Cerebellar nuclear complex (tissue), 1 donor: ENCODE measurements at places on chromosomes 13 and 19.
A peak's percentile ranks its signal among the peaks of the same experiment; 100 is the strongest.

GRCh38 chr19:48445256-48445605 lies 552 bp upstream of the GRWD1 start:
- DNase-seq, result no peak

DNA sequence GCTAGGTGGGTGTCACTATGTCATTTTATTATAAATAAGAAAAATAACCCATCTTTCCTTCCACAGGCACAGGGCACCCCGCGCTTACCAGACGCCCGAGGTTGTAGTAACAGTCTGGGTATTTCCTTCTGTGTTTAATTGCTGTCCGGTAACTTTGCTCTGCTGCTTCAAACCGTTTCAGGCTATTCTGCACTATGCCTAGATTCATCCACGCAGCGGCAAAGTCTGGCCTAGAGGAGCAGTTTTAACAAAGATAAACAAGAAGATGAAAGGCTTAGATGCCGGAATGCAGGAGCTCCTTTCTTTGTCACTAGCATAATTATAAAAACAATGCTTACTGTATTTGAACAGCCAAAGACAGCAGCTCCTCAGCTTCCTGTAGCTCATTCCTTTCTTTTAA lies 36.9 kb upstream of the GGACT start:
- DNase-seq, result no peak

GRCh38 chr13:103009051-103009840 lies 57.0 kb downstream of the SLC10A2 start:
- no peak for DNase-seq

DNA sequence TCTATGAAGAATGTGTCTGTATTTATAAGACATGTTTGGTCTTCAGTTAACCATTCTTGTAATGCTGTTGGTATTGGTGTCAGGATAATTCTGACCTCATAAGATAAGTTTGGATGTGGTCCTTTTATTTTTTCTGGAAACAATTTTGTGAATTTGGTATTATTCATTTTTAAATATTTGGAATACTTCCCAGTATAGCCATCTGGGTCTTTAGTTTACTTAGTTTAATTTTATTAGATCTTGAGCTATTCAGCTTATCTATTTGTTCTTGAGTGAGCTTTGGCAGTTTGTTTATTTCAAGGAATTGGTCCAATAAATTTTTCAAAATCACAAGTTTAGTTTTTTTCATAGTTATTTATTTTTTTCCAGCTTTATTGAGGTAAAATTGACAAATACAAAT lies 335.4 kb upstream of the PCDH20 start:
- DNase-seq, result no peak

GRCh38 chr13:91358387-91358782 lies 10.9 kb downstream of the MIR17HG start:
- DNase-seq, result no peak

- no peak for DNase-seq
These were observed 318.3 kb downstream of the IRS2 start for GRCh38 chr13:109468123-109468522.

GRCh38 chr19:57302727-57303401 lies 17.4 kb upstream of the ZNF543 start:
- DNase-seq, result no peak

DNA sequence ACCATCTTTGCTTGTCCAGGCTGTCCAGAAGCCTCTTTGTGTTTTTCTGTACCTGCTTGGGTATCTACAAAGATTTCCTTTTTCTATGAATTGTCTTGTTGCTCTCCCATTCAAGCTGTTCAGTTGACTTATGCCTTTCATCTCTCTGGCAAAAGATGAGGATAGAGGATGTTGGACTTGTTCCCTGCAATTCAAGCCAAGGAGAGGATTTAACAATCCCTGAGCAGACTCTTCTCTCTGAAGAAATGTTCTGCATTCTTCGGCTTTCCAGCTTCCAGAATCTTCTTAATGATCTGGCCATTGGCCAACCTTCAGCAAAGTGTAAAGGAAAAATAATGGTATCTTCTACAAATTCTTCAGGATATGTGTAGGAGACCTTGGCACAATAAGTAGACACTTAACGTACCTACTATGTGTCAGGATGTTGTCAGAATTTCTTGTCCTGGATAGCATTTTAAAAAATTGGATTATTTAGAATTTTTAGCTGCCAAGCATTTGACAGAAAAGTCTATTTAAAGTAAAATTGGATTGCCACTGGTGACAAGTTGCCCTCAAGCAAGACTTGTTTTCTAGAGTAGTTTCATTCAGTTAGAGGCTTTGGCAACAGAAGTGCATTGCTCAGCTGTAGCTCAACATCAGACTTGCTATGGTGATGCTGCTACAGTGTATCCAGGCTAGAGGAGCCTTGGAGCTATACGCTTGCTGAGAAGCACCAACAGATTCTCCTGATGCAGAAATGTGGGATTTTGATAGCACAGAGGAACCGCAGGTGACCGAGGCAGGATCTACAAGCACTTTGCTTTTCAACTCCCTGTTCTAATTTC lies 455.7 kb downstream of the SUCLA2 start:
- no peak for DNase-seq

DNA sequence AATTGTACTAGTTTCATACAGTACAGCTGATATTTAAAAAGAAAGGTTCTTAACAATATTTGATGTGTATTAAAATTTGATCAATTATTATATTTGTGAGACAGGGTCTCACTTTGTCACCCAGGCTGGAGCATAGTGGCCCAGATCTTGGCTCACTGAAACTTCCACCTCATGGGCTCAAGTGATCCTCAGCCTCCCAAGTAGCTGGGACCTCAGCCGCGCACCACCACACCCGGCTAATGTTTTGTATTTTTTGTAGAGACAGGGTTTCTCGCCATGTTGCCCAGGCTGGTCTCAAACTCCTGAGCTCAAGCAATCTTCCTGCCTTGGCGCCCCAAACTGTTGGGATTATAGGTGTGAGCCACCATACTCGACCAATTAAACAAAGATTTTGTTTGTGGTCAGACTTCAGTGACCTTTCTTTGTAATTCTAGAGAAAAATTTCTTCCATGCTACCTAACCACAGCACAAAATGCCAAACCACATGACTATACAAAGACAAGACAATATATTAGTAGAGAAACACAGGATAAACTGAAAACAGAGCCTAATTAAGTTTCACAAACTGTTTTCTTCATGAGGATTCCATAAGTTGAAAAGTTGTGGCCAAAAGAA lies 59.6 kb downstream of the RBM26 start:
- DNase-seq, result no peak

DNA sequence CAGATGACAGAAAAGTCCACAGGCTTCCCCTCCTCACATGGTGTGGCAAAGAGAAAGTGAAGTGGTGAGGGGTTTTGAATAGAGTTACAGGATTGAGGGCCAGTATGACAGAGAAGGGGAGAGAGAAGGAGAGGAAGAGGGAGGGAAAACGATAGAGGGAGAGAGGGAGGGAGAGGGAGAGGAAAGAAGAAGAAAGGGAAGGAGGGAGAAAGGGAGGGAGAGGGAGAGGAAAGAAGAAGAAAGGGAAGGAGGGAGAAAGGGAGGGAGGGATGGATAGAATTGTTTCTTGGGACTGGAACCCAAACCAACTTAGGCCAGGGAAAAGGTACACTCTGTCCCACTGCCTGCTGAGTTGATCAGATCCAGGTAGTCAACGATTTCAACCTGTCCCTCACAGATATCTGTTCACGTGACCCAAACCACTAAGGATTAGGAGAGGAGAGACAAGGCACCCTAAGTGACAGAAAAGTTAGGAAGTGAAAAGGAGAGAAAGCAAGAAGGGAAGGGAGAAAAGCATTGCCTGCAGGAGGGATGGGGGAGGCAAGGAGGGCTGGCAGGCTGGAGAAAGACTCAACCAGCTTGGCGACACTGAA lies 8.1 kb upstream of the IGFL3 start:
- DNase-seq, result no peak

- no peak for DNase-seq
These were observed 15.1 kb downstream of the CC2D1A start for GRCh38 chr19:13920940-13921747.

DNA sequence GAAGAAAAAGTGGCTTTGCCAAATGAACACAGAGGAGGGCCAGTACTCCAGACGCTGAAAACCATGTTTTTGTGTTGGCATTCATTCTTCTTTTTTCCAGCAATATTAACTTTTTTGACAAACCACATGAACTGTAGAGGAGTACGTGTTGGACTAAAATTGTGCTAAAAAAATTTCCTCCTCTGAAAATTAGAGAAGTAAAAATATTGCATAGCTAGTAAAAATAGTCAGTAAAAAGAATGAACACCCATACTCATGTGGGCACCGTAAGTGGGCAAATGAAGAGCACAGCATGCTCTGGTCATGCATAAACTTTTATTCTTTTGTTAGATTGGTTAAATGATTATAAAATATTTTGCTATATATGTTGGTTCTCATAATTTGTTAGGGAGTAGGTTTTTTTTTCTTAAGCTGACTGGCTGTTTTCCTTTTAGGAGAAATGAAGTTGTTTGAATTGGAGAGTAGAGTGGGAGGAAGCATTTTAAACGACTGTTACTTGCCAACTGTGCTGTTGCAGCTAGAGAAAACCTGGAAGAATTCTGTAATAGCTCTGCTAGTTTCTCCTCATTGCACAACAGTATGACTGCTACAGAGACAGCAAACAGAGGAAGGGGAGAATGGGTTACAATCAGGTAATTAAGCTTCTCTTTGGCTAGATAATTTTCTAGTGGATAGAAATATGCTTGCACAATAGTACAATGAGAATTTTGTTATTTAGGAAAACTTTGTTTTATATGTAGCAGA lies 222.4 kb downstream of the KCTD12 start:
- no peak for DNase-seq

- DNase-seq, result no peak
These were observed 53.0 kb upstream of the CSNK1A1L start for GRCh38 chr13:37158481-37158880.

DNA sequence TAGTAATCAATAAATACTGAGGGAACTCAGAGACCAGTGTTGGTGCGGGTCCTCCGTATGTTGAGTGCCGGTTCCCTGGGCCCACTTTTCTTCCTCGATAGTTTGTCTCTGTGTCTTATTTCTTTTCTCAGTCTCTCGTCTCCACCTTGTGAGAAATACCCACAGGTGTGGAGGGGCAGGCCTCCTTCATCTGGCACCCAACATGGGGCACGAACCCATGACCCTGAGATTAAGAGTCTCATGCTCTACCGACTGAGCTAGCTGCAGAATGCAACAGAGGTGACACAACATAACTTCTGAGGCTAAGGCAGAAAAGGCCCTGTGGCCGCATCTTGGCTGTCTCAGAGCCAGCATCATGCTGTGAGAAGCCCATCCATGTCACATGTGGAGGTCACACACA lies 5.3 kb upstream of the ZNF613 start:
- no peak for DNase-seq

- DNase-seq, result no peak
These were observed 532.0 kb downstream of the GPC6 start for GRCh38 chr13:93758575-93758974.

DNA sequence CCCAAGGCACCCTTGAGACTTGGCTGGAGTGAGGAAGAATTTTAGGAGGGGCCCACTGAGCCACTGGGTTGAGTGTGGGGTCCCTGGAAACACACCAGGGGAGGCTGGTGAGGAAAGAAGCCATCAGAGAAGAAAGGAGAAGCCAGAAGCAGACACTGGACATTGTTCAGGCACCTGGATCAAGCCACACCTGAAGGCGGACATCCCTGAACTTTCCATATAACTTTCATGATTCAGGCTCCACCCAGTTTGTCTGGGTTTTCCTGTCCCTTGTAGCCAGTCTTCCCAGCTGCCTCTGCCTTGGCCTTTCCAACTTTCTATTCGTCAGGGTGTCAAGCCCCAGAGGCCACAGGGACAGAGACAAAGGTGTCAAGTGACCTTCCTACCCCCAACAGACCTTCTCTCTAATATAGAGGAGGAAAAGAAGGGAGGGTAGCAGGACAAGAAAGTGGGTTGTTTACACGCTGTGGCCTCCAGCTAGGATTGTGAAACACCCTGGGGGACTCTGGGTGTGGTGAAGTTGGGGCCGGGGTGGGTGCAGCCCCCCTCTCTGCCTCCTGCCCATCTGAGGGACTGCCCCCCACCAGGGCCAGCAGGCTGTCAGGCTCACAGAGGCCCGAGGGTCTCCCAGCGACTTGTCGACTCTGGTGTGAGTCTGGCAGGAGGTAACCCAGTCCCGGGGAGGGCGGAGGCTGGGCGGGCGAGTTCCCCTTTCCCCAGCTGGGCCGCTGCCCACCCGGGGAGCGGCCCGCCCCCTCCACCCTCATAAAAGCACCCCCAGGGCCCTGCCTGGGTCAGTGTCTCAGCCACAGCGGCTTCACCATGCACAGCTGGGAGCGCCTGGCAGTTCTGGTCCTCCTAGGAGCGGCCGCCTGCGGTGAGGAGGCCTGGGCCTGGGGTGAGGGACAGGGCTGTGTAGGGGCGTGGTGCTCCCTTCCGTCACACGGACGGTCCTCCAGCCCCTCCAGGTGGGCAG lies at the start of gene CFD:
Gene CFD (plus strand): TSS at position 797 of the 976 bp plus-strand sequence. CDS start 26 bp downstream, at position 823.
- DNase-seq, result no peak

GRCh38 chr13:44300895-44301638 lies 72.6 kb upstream of the SERP2 start:
- peak; percentile 25 for DNase-seq

DNA sequence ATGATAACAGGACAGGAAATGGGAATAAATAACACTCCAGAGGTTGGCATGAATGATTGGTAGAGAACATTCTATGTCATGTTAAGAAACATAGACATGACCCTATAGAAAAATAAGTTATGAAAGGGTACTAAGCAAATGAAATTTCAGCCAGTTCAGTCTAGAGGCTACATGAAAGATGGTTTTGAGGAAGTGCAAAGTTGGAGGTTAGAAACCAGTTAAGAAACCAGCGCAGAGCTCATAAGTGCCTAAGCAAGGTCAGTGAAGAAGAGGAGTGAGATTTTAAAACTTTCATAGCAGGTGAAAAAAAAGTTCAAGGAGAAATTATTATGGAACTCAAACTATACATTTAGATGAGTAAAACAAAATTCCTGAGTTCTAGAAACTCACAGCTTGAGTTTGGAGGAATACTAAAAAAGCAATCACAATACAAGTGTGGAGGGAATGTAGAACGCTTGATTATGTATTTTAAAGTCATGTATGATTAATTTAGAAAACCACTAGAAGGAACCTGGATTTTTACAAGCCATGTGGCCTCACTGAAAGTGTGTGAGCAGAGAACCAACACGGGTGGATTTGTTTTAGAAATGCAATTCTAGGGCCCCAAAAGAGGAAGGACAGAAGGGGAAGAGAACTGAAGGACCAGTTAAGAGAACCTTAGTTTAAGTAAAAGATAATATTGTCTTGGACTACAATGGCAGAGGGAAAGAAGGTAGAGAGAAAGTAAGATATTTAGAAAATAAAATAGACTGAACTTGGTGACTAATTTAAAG lies 162.4 kb downstream of the PCDH20 start:
- DNase-seq, result no peak

GRCh38 chr19:4077800-4078684 lies 11.3 kb upstream of the ZBTB7A start:
- no peak for DNase-seq

- DNase-seq, result no peak
These were observed 94.0 kb downstream of the KLF12 start for GRCh38 chr13:74040200-74040599.

GRCh38 chr19:18469069-18469846 lies 31.3 kb upstream of the ISYNA1 start:
- DNase-seq, result no peak

GRCh38 chr13:75740031-75740430 lies 103.9 kb downstream of the LMO7 start:
- DNase-seq, result no peak
